ENCODE measurements at places on chromosomes 5 and 9.

- DNase-seq, result no peak
Measured at GRCh38 chr9:34663303-34663605, 797 bp upstream of the CCL27 start.

GRCh38 chr5:162886717-162887116, 550.7 kb upstream of the CCNG1 start:
- DNase-seq, result no peak

- DNase-seq, result no peak
Measured at GRCh38 chr9:13427587-13427986, 148.1 kb upstream of the MPDZ start.

DNA sequence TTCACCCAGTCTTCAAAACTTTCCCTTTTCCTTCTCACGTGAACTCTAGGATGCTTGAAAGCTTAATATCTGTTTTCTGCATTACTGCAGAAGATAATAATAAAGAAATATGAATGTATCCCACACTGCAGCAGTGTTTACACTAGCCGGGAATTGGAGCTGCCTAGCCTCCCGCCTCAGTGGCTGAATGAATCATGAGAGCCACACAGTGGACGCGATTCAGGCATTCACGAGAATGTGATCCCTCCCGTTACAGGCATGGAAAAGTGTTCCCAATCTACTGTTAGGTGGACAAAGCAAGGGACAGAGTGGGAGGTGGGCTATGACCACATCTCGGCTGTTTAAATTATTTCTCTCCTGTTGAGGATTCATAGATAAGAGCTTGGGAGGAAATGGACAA, 69.4 kb upstream of the CTSL start:
- no peak for DNase-seq

DNA sequence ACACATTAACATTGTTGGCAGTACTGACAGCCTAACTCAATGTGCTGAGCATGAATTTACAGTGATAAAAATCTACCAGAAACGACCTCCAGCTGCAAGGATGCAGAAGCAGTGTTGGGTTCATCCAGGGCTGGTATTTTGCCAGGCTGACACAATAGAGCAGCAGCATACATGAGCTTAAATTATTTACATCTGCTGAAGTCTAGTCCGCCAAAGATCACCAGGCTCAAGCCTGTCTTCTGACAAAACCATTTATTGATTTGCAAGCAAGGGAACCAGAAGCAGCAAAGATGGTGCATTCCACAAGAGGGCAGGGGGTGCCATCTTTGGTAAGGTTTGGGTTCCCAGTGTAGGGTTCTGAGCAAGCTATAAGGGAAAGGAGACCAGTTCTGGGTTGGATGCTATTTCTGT, 8.7 kb upstream of the C5orf34 start:
- DNase-seq, result no peak

DNA sequence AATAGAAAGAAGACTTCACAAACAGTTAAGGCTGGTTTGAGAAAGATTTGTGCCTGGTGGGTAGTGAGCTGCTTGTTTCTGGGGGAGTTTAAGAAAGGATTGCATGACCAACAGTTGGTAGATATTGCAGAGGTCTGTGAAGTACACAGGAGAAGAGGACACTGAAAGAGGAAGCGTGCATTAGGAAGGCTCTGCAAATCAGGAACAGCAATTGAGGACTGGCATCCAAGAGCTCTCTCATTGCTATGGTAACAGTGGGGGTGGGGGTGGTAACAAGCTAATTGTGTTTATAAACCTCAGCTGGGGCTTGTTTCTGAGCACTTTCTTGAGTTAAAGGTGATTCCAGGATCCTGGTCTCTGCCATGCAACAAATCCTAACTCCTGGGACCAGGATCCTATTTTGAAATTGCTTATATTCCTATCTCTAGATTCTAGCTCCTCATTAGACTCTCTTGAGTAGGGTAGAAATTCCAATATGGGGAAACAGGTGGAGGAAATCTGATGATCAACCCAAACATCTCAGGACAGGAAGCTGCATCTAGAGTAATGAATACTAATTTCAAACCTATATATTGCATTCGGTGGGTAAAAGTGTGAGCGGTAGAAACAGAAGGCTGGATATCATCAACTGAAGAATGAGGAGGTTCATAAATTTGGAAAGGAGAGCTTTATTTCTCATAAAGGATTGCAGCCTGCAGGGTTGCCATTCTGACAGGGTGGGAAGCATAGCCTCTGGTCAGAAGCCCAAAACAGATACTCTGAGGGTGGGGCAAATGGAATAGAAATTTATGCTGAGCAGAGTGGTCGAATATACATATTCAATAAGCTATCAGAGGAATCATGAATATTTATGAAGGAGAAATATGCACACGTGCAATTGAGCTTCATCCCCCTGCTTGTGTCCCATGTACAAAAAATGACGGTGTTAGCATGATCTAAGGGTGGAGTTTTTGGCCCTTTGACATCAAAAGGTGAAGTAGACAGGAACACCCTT, 79.4 kb downstream of the PTTG1 start:
- no peak for DNase-seq

DNA sequence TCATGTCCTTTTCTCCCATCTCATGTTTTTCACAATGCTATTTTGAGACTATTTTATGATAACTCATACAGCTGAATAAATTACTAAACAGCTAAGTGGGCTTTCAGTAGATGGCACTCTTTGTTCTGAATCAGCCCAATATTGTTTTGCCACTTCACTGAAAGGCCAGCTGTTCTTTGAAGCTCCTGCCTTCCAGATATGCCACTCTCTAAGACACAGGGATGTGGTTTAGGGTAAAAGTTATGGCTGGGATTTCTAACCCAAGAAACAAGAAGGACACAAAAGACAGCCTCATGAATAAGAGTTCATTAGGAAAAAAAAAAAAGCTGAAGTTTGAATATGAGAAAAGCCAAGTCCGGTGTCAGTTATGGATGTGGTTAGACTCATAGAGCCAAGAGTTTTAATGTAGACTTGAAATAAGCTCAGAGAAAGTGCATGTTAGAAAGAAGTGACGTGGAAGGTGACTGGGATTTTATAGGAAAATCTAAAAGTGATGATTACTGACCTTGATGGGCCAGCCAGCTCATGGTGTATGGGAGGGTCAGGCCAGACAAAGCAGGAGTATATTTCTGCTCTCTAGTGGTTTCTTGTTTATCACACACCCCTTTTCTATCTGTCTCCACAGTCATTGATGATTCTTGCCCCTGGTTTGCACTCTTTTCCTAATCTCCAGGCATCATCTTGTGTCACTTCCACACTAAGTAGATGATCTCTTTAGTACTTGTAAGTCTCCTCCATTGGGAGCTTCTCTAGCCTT, 488.5 kb downstream of the NR2F1-AS1 start:
- DNase-seq, result no peak

- no peak for DNase-seq
Measured at GRCh38 chr9:79695531-79696175, 123.9 kb downstream of the TLE4 start.

GRCh38 chr5:14464096-14464495, 117.5 kb upstream of the OTULINL start:
- DNase-seq, result no peak

GRCh38 chr5:168765551-168766425, 186.6 kb upstream of the PANK3 start:
- peak; percentile 35 for DNase-seq

- no peak for DNase-seq
Measured at GRCh38 chr5:45376417-45376816, 319.8 kb downstream of the HCN1 start.

GRCh38 chr5:170648541-170648940, 135.0 kb upstream of the GABRP start:
- DNase-seq, result no peak

GRCh38 chr9:137431416-137431931, 8.3 kb downstream of the NOXA1 start:
- DNase-seq, result peak; percentile 19

DNA sequence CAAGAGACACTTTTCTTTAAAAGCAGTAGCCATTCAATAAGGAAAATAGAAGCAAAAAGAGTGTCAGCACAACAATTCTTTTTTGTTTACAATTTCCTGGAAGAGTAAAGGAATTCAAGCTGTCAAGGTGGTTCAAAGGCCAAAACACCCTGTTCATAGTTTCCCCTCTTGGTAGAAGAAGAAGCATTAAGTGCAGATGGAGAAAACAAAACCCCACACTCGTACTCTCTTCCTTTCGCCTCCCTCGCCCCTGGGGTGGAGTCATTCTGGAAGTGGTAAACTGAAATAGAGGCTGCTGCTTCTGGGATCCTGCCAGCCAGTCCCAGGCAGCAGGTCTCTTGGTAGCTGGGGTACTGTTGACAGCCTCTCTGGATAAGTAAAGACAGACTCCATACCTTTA, 105.0 kb downstream of the ANKRD55 start:
- peak; percentile 37 for DNase-seq

GRCh38 chr9:128841694-128842492, 12.3 kb upstream of the SPOUT1 start:
- DNase-seq, result no peak

DNA sequence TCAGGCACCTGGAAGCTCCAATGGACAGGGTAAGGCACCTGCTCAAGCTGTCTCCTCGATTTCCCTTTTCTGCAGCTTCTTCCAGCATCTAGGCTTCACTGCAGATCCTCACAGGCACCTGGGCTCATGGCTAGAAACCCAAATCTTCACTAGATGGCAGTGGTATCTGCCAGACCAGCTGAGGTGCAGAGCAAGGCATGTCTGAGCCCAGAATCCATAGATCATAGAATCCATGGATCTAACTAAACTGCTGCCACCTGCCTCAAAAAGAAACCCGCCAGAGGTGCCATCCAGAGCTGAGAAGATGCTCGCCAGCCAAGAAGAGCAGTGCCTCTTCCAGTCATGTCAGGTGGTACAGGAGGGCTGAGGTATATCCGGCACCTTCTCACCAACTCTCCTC, 6.9 kb downstream of the SHC3 start:
- DNase-seq, result no peak

GRCh38 chr5:140111011-140111858, 2.7 kb upstream of the PURA start:
- DNase-seq, result no peak

GRCh38 chr5:160508780-160509361, 87.2 kb downstream of the PTTG1 start:
- no peak for DNase-seq

GRCh38 chr9:126367139-126367538, 40.5 kb downstream of the MVB12B start:
- DNase-seq, result no peak

DNA sequence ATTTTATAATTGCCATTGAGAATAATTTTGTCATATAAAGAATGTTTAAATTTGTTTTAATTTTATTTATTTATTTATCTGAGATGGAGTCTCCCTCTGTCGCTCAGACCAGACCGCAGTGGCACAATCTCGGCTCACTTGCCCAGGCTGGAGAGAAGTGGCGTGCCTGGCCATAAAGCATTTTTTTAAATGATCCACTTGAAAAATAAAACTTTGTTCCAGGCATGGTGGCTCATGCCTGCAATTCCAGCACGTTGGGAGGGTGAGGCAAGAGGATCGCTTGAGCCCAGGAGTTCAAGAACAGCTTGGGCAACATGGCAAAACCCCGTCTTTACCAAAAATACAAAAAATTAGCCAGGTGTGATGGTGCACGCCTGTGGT, 2.1 kb upstream of the SIT1 start:
- DNase-seq, result no peak

DNA sequence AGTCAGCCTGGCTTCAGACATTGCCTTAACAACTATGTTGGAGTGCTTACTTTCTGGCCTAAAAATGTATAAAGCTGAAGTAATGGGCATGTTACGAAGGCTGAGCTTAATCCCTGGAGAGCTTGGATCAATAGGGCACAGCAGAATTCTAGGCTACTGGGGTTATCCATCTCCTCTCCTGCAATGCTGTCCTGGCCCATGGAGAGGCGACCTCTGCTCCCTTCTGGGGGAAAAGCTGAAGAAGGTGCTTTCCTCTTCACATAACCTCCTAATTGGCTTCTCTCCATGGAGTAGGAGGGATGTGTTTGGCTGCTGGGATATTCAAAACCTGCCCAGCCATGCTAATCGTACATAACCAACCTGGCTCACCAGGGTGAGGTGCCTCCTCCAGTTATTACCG, 403.5 kb downstream of the DMRT2 start:
- no peak for DNase-seq

DNA sequence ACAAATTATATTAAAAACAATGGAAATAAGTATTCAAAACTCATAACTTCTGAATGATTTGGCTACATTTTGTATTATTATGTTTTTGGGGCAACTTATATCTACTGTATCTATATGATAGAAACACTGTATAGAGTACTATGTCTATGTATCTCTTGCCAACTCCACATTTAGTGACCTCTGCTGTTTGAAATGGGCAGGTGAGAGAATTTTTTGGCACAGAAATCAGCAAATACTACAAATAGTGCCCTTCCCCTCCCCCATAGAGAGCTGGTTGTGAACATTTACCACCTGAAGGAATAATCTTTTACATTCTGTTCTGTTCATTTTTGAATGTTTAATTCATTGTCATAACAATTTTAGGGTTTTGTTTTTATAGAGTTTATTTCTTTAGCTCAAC, 545.3 kb downstream of the PDE4D start:
- DNase-seq, result no peak

DNA sequence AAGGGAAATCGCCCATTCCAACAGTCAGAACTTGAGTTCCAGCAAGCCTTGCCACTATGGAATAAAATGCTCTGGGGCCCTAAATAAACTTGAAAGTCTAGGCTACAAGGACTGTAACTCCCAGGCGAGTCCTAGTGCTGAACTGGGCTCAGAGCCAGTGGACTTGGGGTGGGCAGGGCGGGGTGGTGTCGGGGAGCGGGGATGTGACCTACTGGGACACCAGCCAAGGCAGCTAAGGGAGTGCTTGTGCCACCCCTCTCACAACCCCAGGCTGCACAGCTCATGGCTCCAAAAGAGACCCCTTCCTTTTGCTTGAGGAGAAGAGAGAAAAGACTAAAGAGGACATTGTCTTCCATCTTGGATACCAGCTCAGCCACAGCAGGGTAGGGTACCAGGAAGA, 61.5 kb downstream of the MEIKIN start:
- DNase-seq, result no peak

DNA sequence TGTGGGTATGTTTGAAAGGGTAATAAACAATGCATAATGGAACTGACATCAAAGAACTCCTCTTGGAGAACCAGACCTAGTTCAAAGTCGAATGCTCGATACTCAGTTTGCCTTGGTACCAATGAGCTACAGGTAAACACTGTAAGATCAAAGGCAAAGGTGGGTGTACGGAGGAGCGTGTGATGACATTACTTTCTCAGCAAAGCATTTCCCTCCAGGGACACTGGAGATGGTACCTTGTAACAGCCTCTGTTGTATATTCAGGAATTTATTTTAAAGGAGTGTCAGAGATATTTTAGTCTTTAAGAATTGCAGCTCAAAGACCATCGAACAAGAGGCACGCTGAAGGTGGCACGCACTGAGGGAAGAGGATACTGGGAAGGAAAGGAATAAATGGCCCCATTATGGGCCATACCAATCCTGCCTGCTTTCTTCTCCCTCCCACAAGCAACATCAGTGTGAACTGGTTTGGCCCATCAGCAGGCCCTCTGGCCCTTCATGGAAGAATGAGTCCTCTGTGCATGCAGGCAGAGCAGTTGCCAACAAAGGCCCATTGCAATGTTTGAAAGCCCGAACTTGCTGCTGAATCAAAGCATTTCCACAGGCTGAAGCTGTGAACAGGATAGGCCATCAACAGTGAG, 410.2 kb downstream of the ACTL7B start:
- no peak for DNase-seq

Data from left ventricle myocardium superior (tissue), 1 donor.